Kidney (tissue), 22 donors: ENCODE measurements at places on chromosomes 5 and 9.

DNA sequence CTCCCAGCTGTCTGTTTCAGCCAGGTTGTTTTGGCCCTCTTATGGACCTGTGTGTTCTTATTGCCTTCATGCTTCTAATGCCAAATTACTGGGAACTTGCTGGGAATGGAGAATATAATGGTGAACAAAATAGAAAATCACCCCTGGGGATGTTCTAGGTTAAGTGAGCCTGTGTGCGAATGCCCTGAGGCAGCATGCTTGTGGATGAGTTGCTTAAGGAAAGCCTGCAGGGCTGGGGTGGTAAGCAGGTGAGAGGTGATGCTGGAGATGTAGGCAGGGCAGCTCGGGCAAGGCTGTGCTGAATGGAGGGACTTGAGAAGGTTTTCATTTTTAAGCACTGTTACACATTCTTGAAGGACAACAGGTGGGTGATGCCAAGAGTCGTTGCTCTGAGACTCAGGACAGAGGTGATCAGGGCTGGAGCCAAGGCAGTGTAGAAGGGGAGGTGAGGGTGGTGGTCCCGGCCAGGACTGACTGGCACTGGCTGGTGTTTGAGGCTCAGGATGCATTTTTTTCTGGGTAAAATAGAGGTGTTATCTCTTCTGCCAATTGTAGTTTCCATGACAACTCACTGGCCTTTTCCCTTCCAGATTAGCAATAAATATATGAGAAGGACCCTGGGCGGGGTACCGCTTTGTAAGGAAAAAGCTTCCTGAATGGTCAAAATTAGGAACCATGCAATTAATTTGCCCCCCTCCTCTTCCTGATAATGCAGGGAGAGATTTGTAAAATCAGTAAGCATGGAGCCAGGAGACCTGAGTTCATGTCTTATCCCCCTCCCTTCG, 342.8 kb downstream of the ICE1 start:
- no peak for DNase-seq

GRCh38 chr9:26758655-26759054, 133.9 kb downstream of the CAAP1 start:
- DNase-seq: no peak

DNA sequence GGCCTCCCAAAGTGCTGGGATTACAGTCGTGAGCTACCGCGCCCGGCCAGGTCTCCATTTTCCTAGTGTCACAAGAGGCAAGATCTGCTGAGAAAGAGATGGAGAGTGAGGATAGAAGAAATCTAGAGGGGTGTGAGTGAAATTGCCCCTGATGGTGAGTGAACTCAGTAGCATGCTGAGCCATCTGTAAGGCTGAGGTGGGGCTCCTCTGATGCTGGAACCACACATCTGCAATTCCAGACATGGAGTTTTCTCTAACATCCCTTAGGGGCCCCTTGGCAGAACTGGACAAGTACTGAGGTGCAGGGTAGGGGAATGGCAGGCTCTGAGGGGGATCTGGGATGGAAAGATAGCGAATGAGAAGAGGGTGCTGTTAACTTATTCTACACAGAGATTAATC, 72.0 kb upstream of the FER start:
- DNase-seq: no peak

DNA sequence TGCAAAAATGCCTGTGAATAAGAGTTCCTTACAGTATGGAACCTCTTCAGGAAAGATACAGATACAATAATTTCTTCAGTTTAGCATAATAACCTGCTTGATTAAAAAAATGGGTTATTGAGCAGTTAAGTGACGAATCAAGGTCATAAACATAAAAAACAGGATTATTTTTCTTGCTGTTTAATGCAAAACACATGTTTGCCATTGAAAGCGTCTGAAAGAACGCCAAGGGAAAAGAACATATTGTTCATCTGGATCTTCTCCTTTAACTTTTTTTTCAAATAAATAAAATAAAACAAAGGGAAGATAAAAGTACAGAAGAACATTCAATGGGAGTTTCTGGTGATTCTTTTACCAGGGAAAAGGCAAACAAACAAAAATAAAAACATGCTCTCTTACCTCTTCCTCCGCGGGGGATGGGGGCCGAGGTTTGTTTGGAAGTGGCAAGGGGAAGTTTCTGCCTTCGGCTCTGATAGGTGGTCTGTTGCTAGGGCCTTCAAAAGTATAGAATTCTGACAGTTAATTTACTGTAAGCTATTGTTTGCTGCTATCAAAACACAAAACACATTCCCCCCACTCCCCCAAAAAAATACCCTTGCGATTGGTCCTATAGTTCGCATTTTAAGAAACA, 20.1 kb downstream of the C5orf58 start:
- no peak for DNase-seq

DNA sequence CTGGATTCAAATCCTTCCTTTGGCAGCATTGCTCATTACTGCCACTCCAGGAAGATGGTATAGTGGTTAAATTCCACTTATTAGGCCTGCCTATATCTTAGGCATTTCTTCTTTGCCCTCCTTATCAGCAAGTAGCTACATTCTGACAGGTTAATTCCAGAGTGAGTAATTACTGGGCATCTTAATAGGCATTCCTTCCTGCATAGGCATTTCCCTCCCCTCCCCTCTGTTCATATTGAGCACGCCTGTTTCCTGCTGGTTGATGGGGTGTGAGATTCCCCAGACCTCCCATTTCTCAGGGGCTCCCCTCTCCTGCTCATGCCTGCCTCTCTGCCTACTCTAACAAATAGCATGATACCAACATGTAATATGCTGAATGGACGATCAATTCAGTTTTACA, 305.9 kb downstream of the CYLC2 start:
- no peak for DNase-seq
